ENCODE measurements at places on chromosomes 1 and 21.

DNA sequence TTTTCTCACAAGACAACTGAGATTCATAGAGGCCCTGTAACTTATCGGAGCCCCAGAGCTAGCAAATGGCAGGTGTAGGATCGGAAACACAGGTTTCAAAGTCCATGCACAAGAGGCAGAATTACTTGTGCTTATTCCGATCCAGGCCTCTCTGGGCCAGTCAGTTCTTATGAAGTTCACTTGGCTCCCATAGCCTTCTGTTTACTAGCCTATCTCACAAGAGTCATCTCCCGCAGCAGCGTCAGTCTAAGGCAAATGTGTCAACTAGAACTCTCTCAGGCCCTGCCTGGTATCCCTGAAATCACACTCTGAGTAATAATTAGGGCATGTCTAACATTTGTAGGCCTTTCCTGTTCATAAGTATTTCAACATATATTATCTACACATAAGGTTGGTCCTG, 43.3 kb downstream of the PHC2 start:
- no peak for DNase-seq

DNA sequence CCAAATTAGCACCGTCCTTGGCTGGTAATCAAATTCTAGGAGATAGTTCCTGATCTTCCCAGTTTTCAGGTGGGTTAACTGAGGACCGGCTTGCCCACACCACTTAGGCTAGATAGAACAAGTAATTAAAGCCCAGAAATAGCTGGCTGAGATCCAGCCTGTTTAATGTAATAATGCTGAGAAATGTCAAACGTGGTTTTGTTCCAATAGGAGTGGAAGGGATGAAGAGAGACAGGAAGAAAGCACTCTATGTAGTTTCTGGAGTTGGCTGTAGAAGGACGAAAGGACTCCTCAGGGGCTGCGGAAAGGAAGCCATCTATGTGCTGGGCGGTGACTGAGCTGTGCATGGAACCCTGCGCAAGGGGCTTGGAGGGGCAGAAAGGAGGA, 18.6 kb downstream of the NAV1 start:
- DNase-seq, result no peak

DNA sequence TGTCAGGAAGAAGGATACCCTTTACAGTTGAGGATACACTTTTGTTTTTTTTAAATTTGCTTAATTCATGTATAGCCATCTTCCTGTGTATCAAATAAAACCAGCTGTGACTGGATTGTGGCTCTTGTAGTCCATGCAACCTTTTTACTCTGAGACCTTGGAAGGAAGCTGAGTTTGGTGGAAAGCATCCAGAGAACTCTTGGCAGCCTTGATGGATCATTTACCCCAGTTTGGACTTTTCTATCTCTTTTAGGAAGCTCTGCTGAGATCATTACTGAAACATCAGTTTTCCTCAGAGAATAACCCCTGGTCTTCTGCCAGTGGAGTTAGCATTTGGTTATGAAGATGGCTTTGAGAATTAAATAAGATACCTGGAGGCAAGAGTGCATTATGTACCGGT, 21.2 kb upstream of the APOBEC4 start:
- no peak for DNase-seq

DNA sequence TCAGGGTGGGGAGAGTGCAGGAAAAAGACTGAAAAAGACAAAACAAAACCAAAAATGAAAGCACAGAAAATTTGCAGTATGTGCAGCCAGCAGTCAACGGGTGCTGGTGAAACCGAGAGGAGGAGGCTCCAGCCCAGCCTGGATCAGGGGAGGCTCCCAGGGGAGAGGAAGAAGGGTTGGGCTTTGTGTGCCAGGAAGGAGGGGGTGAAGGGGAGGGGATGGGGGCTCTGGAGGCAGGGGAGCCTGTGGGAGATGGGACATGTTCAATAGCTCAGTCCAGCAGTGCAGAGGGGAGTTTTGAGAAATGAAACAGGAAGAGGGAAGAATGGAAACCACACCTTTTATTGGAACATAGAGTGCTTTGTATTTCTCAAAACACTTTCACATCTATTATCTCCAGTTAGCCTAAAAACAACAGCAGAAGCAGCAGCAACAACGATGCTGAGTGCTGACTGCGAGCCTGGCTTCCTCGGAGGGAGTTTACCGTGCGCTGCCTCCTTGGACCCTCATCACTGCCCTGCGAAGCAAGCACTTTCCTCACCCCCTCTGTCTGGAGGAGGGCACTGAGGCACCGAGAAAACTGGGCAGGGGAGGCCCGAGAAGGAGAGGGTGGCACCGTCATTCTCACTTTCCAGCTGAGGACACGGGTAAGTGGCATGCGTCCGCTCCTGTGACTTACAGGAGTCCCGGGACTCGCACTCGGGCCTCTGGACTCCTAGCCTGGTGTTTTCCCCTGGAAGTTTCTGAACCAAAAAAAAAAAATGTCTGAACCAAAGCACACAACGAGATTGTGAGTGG, 62.9 kb downstream of the MDM4 start:
- no peak for DNase-seq

GRCh38 chr1:18820791-18821641, 38.4 kb downstream of the TAS1R2 start:
- peak; percentile 18 for DNase-seq

GRCh38 chr1:1889847-1890505, 911 bp downstream of the GNB1 start:
- DNase-seq, result peak; percentile 41

- DNase-seq, result no peak
These were observed 18.8 kb downstream of the SLC26A9 start for GRCh38 chr1:205924460-205924790.

DNA sequence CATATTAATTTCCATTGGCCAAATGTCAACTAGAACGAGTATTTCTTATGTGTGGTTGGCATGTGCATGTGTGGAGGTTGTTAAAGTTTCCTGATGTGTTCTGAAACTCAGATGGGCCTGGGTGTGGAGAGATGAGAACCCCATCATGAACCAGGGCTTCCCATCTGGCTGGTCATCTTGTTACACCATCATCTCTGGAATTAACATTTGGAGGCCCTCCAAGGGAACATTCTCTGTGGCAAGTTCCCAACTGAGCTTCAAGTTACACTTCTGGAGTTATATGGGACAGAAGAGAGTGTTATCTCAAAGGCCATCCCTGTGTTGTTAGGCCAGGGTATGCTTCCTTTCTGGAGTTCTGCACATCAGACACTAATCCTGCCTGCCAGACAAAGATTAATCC, 183.6 kb downstream of the TTLL7 start:
- DNase-seq, result no peak

- no peak for DNase-seq
These were observed 97.5 kb downstream of the CLEC20A start for GRCh38 chr1:178399177-178399728.

- DNase-seq, result no peak
These were observed 275.8 kb downstream of the VAV3 start for GRCh38 chr1:107689159-107689558.

- no peak for DNase-seq
These were observed 803.7 kb downstream of the KCNT2 start for GRCh38 chr1:195804547-195804946.

DNA sequence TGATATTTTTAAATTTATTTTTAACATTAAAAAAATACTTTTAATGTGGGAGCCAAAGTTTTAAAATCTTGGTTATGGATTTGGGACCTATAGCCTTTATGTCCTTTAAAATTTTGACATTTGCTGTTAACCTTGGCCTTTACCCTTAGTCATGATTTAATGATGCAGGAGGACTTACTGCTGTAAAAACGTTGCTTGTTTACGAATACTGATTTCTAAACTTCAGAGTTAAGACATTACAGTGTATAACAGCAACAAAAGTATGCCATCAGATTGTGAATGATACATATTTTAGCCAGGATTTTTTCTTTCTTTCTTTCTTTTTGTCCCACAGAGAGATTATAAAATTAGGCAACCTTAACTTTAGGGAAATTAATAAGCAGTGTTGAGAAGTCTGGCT, 8.9 kb downstream of the RBM15 start:
- no peak for DNase-seq

DNA sequence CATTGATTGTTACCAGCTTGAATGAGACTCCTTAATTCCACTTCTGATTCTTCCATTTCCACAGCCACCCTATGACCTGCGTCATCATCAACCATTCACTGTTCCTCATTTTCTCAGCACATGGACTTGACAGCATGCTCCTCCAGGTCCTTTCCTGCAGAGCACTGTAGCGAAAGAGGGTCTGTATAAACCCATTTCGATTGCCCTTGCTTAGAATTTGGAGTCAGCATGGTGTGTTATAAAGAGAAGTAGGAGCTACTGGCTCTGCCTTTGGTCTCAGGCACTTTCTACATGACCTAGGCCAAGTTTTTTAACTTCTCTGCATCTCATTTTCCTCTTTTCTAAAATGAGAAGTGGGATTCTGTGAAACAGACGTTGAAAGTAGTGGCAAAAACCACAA, 133.8 kb downstream of the AK5 start:
- DNase-seq, result no peak

GRCh38 chr1:66542314-66542713, 8.4 kb downstream of the SGIP1 start:
- no peak for DNase-seq

DNA sequence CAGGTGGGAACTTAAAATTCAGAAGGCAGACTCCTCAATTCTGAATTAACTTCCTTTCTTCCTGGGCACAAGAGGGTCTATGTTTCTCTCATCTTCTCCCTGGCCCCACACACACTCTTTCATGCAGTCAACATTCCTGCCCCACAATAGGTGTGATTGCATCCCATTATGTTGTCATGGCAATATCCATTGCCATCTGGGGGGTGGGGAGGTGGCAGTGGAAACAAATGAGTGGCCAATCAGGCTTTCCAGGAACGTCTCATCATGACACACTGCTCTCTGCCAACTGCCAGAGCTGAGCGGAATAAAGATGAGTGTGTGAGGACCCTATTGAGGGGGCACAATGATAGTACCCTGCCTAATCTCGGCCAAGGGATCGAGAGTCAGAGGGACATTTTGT, 80.4 kb downstream of the KCND3 start:
- no peak for DNase-seq

- DNase-seq, result no peak
These were observed 205.8 kb downstream of the ZNF326 start for GRCh38 chr1:90200646-90201205.

DNA sequence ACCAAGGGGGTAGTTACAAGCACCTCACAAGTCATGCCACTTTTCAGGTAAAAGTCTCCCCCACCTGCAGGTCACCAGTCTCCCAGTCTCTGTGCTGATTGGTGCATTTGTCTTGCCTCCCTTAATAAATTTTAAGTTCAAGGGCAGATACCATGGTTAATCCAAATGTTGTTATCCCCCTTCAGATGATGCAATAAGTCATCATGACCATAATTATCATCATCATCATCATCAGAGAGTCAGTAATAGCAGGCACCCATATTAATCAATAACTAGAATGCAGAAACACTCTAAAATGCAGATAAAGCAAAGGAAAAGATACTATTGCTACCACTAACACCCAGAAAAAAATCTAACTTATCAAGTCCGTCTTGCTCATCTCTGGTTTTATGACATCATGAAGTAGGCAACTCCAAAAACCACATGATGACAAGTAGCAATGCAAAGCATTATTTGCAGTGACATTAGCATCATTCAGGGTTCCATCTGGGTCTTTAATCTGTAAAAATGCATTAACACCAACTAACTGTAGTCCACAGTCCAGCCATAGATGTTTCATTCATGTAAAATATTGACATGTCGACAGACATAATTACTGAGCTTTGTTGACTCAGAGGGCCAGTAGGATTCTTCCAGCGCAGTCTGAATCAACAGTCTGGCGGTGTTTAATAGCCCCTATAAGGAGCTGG, 492.0 kb upstream of the RUNX1 start:
- DNase-seq, result peak; percentile 34

DNA sequence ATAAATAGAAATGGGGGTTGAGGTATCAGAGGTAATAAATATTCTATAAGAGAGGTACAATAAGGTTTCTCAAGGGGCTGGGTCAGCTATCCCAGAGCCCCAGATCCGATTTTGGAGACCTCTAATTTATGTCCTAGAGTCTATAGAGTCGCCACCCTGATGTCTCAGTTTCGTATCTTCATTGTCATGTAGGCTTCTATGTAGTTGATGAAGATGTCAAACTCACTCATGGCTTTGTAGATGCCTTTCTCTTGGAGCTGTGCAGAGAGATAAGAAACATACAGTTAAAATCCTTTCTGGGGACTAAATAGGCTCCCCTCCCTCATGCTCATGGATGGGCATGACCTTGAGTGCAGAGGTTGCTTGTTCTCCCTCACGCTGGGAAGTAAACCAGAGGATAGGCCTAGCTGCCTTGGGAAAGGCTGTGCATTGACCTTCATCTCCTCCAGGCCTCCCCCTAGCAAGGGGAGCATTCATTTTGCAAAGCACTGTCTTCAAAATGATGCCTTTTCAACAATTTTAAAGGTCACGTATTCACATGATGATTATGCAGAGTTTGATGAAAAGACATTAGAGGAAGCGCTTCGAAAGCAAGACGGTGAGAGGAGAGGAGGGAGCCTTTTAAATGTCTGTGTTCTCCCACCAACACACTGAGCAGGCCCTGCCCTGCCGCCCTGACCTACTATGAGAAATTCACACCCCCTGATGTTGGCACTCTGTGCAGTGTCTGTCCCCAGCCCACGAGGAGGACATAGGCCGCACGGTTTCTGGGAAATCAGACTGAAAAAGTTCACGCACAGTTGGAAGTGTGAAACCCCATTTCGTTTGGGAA, 1.9 kb upstream of the IL19 start:
- no peak for DNase-seq

DNA sequence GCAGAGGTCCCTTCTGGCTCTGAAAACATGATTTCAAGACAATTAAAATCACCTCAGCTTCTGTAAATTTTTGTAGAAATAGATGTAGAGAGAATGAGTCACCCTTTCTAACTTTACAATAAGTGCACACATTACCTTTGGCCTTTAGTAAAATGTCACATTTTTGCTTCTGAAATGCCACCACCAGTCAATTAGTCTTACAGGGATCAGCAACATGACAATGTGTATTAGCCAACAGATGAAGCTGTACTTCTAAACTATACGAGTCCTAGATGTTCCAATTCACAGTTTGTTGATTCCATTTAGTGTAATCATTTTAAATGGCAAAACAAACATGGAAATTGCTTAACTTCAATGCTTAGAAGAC, 23.1 kb downstream of the C21orf91 start:
- no peak for DNase-seq

- DNase-seq, result no peak
These were observed 81.8 kb downstream of the KIF1B start for GRCh38 chr1:10292188-10292587.

- no peak for DNase-seq
These were observed 45.2 kb downstream of the NENF start for GRCh38 chr1:212477680-212478466.

Data from NCI-H2081 (cell line).